Central memory CD8-positive, alpha-beta T cell (primary cell): ENCODE measurements at places on chromosomes 13 and 19.

GRCh38 chr19:19655051-19655594 lies 8.4 kb downstream of the ATP13A1 start:
- DNase-seq, result no peak

- DNase-seq, result no peak
Observed at GRCh38 chr19:16033721-16034120, 42.6 kb upstream of the TPM4 start.

DNA sequence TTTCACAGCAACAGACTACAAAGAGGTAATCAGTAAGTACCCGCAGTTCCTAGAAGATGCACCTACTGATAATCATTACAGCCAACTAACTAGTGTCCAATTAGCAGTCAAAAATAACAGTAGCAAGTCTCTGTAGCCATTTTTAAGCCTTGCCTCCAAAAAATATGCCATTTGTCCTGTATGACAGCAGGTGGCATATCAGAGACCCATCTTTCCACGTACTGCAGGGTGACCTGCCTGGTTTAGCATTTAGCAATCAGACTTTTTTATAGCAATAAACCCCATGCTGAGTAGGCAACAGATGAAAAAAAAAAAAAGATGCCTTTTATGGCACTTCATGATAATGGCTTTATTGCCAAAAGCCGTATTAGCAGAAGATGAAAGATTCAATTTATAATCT lies 155.3 kb upstream of the LSM14A start:
- DNase-seq, result no peak

DNA sequence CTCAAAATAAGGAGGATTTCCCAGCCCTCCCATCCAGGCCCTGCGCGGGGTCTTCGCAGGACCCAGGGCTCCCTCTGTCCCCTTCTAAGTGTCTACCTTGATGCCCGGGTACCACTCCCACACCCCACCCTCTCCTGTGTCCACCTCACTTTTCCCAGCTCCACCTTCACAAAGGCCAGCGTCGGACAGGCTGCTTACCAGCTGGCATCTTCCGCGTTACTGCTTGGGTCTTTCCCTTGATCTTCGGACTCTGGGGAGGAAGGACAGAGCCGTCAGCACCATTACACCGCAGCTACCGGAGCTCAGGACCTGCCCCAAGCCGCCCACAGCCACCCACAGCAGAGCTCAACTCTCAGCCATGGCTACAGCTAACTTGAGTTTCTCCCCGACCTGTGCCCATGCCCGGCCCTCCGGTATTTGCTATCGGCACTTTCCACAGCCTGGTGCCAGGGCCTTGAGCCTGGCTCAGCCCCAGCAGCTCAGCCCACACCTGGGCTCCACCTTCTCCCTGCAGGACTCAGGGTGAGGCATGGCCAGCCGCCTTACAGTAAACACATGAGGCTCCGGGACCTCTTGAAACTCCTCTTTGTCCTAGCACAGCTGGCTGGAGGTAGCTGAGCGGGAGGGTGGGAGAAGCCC lies 3.8 kb downstream of the C13orf46 start:
- DNase-seq, result no peak

GRCh38 chr19:3121396-3121795 lies 14.4 kb upstream of the GNA15 start:
- DNase-seq, result no peak

DNA sequence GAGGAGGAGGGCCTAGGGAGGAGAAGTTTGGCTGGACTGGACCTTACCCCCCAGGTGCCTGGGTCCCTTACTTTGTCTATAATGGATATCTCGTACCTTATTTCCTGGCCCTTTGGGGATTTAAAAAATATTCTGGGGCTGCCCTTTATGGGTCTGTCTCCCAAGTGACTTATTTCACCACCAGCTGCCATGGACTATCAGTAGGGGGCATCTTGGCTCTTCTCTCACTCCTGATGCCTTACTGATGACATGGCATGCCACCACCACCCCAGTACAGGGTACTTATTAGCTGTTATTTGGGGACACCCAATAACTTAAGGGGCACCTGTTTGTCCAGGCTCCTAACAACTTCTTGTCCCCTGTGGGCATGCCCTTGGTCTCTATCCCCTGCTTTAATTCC lies 38.0 kb downstream of the NFIX start:
- DNase-seq, result no peak

DNA sequence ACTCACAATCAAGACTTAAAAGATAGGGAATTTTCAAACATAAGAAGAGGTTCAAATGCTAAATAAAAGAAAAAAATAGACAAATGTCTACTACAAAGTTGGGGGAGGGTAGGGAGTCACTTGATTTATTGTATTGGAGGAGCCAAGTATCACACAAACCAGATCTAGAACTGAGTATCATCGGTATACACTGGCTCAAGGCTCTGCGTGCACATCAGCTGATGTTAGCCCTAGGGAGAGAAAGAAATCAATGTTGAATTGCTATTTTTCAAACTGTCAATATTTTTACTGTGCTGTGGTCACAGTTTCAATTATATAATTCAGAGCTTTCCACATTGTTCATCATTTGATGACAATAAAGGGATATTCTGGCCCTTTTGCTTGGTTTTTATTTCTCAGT lies 54.9 kb upstream of the RXFP2 start:
- DNase-seq, result no peak

GRCh38 chr13:50229960-50230661 lies 214.9 kb downstream of the KCNRG start:
- DNase-seq, result no peak
